Stimulated activated CD4-positive, alpha-beta T cell treated with anti-CD3 and anti-CD28 coated beads, Interleukin-2, amount 100 ng/mL, for 4 hours (primary cell): ENCODE measurements at places on chromosomes 16 and 17.

GRCh38 chr17:69643686-69644085 is 229.2 kb downstream of the MAP2K6 start:
- no peak for DNase-seq

GRCh38 chr17:40953881-40954280 is 12.9 kb downstream of the KRT39 start:
- DNase-seq, result no peak

GRCh38 chr17:18016426-18016825 is 22.5 kb downstream of the ATPAF2 start:
- no peak for DNase-seq

DNA sequence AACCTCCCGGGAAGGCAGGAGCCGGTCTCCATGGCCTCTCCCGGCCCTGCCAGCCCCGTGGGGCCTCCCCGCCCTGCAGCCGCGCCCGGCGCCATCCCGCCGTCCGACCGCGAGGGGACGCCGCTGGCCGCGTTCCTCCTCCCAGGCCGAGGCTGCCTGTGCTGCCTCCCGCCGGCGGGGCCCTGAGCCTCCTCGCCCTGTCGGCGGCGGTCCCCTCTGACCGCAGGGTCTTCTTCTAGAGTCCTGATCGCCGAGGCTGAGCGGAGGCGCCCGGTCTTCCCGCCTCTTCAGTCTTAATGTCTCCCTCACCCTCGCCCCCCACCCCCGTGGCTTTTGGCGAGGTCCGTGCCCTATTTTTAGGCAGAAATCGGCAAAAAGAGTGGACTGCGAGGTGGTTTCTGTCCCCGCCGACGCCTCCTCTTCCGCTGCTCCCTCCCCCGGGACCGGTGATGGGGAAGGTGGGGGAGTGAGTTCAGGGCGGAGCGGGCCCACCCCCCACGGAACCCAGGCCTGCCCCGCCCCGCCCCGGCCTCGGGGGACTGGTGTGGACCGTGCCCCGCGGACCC is 794 bp upstream of the CPNE7 start:
- no peak for DNase-seq

DNA sequence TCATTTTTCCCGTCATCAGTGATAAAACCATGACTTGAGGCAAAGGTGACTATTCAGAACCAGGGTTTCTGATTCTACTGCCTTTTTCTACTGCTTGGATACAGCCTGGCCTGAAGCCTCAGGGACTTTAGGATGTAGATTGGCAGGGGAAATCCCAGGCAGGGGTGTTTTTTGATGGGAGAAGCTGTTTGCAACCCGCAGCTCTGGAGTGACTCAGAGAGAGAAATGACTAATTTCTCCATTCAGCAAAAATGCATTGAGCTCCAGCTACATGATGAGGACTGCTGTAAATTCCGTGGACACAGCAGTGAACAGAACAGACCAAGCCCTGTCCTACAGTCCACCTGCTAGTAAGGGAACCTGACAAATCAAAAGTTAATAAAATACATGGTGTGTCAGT is 560.6 kb downstream of the CDH13 start:
- DNase-seq, result no peak

DNA sequence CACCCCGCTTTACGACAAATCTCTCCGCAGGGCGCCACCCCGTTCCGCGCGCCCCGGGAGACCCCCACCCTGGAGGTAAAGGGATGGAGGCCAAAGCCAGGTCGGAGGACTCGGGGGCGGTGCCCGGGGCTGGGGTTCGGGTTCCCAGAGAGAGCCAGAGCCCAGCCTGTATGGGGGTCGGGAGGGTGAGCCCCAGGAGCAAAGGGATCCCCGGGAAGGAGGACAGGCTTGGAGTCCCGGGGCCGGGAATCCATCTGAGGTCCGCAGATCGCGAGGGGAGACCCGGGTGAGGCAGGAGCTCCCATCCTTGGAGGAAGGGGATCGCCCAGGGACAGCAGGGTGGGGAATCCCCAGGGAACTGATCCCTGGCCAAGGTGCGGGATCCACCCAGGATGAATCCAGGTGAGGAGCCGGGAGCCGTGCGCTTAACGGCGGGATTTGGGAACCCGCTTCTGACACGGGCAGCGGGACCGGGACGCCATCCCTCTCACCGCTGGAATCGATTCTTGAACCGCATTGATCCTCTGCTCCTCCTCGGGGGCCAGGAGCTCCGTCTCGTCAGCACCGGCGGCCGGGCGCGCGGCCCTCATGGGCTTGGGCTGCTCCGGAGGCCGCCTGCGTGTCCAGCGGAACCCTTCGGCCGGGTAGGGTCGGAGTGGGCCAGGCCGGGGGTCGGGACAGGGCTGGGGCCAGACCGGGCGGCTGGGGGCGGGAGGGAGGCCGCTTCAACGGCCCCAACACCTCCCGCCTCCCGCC is at the start of gene MMD:
MMD (minus strand) TSS at position 657 of the 756 bp plus-strand sequence; CDS start at position 517, 140 bp downstream.
- no peak for DNase-seq

GRCh38 chr16:10883004-10883403 is 6.0 kb downstream of the CIITA start:
- no peak for DNase-seq

- peak; percentile 35 for DNase-seq
Observed at GRCh38 chr17:48915459-48916282, 7.5 kb downstream of the UBE2Z start.

DNA sequence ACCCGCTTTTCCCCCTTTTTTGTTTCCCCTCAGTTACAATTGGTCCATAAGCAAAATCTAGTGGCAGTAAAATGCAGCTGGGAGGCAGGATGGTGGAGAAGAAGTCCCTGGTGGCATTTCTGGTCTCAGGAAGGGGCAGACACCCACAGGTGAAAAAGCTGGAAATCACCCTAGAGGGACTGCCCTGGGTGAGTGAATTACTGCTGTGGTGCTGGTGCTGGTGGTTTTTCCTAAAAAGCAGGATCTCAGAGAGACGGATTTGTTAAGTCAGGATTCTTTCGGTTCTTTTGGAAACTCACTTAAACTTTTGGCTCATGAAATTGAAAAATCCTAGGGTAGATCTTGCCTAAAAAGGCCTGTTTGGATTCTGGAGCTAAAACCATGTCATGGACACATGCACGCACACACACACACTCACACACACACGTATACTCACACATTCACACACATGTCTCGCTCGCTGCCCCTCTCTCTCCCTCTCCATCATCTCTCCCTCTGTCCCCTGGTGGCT is 65.8 kb downstream of the NKD1 start:
- DNase-seq, result no peak

- DNase-seq, result no peak
Observed at GRCh38 chr17:45296003-45296832, 20.6 kb downstream of the MAP3K14 start.

DNA sequence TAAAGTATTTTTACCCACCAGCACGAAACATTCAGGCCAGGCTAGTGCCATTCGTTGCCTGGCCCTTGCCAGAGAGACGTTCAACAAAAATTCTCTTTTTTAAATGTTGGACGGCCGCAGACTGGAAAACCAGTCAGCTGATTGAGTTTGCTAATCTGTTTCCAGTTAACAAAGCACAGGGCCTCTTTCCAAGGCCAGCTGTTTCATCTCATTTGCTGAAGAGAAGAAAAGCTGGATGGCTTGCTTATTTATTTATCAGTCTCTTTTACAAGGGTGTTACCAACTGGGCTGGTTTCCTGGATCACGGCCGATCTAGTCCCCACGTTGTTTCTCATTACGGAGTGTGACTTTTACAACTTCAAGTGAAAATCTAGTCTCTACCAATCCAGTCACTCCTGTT is 418.7 kb upstream of the DYNLRB2 start:
- no peak for DNase-seq

DNA sequence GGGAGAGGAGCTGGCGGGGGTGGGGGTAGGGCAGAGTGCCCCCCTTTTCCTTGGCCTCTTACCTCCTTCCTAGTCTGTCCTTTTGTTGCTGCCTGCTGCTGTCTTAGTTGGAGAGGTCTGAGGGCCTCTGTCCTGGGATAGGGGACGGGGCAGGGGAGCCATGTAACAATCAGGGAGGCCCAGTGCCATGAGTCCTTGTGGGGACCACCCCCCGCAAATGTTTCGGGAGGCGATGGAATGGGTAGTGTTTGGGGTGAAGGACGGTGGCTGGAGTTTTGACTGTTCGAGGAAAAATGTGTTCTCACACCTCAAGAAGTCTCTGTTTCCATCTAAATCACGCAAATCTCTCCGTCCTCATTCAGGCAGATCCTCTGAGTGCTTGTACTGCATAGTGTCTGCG is 99.0 kb downstream of the OR1D5 start:
- no peak for DNase-seq

DNA sequence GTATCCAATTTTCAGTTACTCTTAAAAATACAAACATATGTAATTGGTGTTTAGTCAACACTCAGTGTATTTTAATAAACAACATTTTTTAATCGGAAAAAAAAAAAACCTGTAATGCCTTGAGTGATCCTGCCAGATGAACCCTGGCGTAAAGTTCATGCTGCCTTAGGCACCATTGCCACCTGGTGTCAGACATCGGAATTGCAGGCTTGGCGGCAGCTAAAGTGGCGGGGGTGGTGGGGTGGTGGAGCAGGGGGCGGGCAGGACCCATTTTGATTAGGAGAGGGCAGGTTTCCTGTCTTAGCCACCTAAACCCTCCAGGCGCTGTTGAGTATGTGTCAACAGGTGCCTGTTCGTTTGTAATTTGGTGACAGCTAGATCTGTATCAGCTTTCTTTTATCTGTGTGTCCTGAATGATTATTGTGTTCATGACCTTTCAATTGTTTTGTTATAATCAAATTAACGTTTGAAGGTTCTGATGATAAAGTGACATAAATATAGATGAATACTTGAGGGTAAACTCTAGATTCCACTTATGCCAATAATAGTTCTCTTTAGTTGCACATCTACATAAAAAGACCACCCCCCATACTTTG is 588.7 kb downstream of the CDH13 start:
- DNase-seq, result peak; percentile 3

GRCh38 chr17:29710891-29711418 is 88.2 kb upstream of the CORO6 start:
- no peak for DNase-seq
